ENCODE measurements at places on chromosomes 7 and 10. TPM values are rescaled to one million over a fixed set of nuclear protein-coding genes. Genes with fewer than 3 reads are reported as not detected.

GRCh38 chr7:87413029-87413428 lies 62.5 kb downstream of the ABCB4 start:
- H3K4me1 ChIP-seq: peaks cover 27% of the 10 kb centered on the region
- no peak overlapping the region for H3K27ac ChIP-seq
- no peak for DNase-seq
- no peaks in the 10 kb centered on the region for H3K36me3 ChIP-seq
- no peak overlapping the region for H3K4me3 ChIP-seq

DENND2A gene
- 0.95 TPM for total RNA-seq

GRCh38 chr7:107874605-107875446 lies 16.2 kb upstream of the DLD start:
- no peak overlapping the region for H3K4me3 ChIP-seq
- no peaks in the 10 kb centered on the region for H3K27me3 ChIP-seq
- H3K36me3 ChIP-seq: no peaks in the 10 kb centered on the region
- H3K4me1 ChIP-seq: no peaks in the 10 kb centered on the region
- H3K27ac ChIP-seq: no peak overlapping the region
- DNase-seq: peak; percentile 51

DNA sequence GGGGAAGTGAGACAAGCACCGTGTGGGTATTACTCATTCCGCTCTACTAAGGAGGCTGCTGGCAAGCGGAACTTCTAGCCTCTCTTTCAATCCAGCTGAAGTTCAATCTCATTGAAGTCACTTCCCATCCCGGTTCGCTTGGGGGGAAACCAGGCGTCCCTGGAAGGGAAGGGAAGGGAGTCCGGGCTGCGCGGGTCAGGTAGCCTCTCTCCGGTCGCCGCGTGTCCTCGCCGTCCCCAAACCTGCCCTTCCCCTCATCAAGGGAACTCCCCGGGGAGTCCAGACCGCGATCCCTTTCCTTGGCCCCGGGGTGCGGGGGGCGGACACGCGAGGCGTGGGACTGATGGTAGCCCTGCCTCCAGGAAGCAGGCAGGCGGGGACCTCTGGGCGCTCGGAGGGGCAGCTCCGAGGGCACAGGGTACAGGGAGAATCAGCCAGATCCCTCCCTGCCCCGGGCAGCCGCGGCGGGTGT lies 598 bp upstream of the ZEB1 start:
- peaks cover 11% of the 10 kb centered on the region for H3K4me1 ChIP-seq
- DNase-seq: no peak
- peak overlapping the region; percentile 66 for H3K4me3 ChIP-seq
- peak overlapping the region; percentile 72 for H3K27ac ChIP-seq
